Left lung (tissue), 14 donors: ENCODE measurements at places on chromosomes 11 and 22. TPM values are rescaled to one million over a fixed set of nuclear protein-coding genes. Genes with fewer than 3 reads are reported as not detected.

GRCh38 chr11:17915500-17916143 lies 97.2 kb downstream of the SERGEF start:
- no peak for DNase-seq
- H3K27ac ChIP-seq: no peak overlapping the region
- H3K4me3 ChIP-seq: no peak overlapping the region
- H3K4me1 ChIP-seq: no peaks in the 10 kb centered on the region
- peaks cover 11% of the 10 kb centered on the region for H3K36me3 ChIP-seq

- no peak for DNase-seq
- peaks cover 63% of the 10 kb centered on the region for H3K4me1 ChIP-seq
- no peak overlapping the region for H3K27ac ChIP-seq
- H3K27me3 ChIP-seq: no peaks in the 10 kb centered on the region
- H3K4me3 ChIP-seq: no peak overlapping the region
Measured at GRCh38 chr22:29275167-29275566, 7.1 kb downstream of the EWSR1 start.

GRCh38 chr11:120335556-120335907 lies 681 bp upstream of the ARHGEF12 start:
- no peak for DNase-seq
- H3K4me1 ChIP-seq: peaks cover 32% of the 10 kb centered on the region
- no peaks in the 10 kb centered on the region for H3K36me3 ChIP-seq

Gene SMIM35
- not detected for total RNA-seq
